ENCODE measurements at places on chromosomes 3 and 15.

GRCh38 chr3:8210882-8211341, 290.7 kb upstream of the LMCD1 start:
- no peak for DNase-seq

- DNase-seq, result no peak
Measured at GRCh38 chr3:112350018-112350810, 17.3 kb downstream of the CD200 start.

DNA sequence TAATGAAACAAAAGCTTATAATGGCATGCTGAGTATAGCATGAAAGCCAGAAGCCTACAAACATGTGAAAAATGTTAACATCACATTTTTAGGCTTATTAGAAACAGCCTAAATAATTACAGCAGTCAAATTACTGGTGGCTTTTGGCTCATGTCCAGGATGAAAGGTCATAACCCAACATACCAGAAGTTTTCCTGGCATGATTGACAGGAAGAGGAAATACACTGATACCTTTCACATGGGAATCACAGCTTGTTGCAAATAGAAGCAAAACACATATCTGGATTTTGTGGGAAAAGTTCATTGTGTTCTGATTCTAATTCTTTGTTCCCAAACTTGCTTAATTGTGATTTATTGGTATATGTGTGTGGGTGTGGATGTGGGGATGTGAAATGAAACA, 393.5 kb upstream of the ARRDC4 start:
- no peak for DNase-seq

- no peak for DNase-seq
Measured at GRCh38 chr15:78637776-78638435, 3.1 kb downstream of the CHRNB4 start.

GRCh38 chr15:29039466-29040369, 153.9 kb downstream of the APBA2 start:
- no peak for DNase-seq

All from ACHN (cell line).